Smooth muscle cell of the coronary artery (primary cell): ENCODE measurements at places on chromosomes 7 and 10. TPM values are rescaled to one million over a fixed set of nuclear protein-coding genes. Genes with fewer than 3 reads are reported as not detected.

Gene STRIP2
- 1.5 and 7.8 TPM in 2 replicates for total RNA-seq

Gene PPP1R17
- total RNA-seq, result not detected in 2 replicates

Gene SLC13A4
- 0.08 and 0.12 TPM in 2 replicates for total RNA-seq

Gene TLX1
- total RNA-seq, result not detected in 2 replicates

Gene ABCA13
- under 0.01 and 0.08 TPM in 2 replicates for total RNA-seq

Gene CDH23
- total RNA-seq, result 0.08 and 5.4 TPM in 2 replicates

Gene SPDYE8
- total RNA-seq, result not detected in 2 replicates

Gene TRIM50
- not detected in 2 replicates for total RNA-seq

Gene SRRM3
- total RNA-seq, result 0.23 and 0.53 TPM in 2 replicates

Gene SLC16A9
- total RNA-seq, result 0.23 and 6.2 TPM in 2 replicates

Gene TUBAL3
- not detected in 2 replicates for total RNA-seq

Gene TAS2R4
- total RNA-seq, result 0.38 and 0.70 TPM in 2 replicates

Gene ENTPD1
- total RNA-seq, result 0.60 and 1.2 TPM in 2 replicates

Gene SLC39A12
- not detected in 2 replicates for total RNA-seq

Gene DMBT1
- total RNA-seq, result under 0.01 and 0.12 TPM in 2 replicates

Gene MGMT
- 26.0 and 34.9 TPM in 2 replicates for total RNA-seq

Gene CDK14
- 28.7 and 54.0 TPM in 2 replicates for total RNA-seq

Gene OR6V1
- total RNA-seq, result not detected in 2 replicates

Gene PTPRZ1
- 0.12 and 0.15 TPM in 2 replicates for total RNA-seq

Gene OAT
- total RNA-seq, result 120 and 207 TPM in 2 replicates

Gene CPED1
- 32.2 and 50.7 TPM in 2 replicates for total RNA-seq

Gene DNA2
- total RNA-seq, result 4.0 and 4.4 TPM in 2 replicates

Gene FAM180A
- 7.2 and 16.3 TPM in 2 replicates for total RNA-seq

Gene SFMBT2
- total RNA-seq, result 0.08 and 0.59 TPM in 2 replicates

Gene DRGX
- total RNA-seq, result not detected in 2 replicates

Gene MAT1A
- total RNA-seq, result not detected in 2 replicates

Gene AOC1
- not detected in 2 replicates for total RNA-seq

Gene PTF1A
- total RNA-seq, result not detected in 2 replicates

Gene TBXAS1
- 0.60 TPM in 1 of 2 replicates, not detected in the other for total RNA-seq

Gene ITIH5
- total RNA-seq, result 0.08 and 3.6 TPM in 2 replicates

Gene SAMD9
- total RNA-seq, result 6.2 and 12.1 TPM in 2 replicates

Gene ENKUR
- total RNA-seq, result 0.23 TPM in 1 of 2 replicates, not detected in the other

Gene HOXA10
- not detected in 2 replicates for total RNA-seq

Gene RBP4
- total RNA-seq, result 0.15 and 0.23 TPM in 2 replicates

Gene CTTNBP2
- 0.08 and 0.12 TPM in 2 replicates for total RNA-seq

Gene CUBN
- total RNA-seq, result 0.68 and 3.4 TPM in 2 replicates

Gene CFAP46
- total RNA-seq, result 0.12 and 0.38 TPM in 2 replicates
